Skin of body (tissue), 3 donors: ENCODE measurements at places on chromosomes 6 and 20. TPM values are rescaled to one million over a fixed set of nuclear protein-coding genes. Genes with fewer than 3 reads are reported as not detected.

DNA sequence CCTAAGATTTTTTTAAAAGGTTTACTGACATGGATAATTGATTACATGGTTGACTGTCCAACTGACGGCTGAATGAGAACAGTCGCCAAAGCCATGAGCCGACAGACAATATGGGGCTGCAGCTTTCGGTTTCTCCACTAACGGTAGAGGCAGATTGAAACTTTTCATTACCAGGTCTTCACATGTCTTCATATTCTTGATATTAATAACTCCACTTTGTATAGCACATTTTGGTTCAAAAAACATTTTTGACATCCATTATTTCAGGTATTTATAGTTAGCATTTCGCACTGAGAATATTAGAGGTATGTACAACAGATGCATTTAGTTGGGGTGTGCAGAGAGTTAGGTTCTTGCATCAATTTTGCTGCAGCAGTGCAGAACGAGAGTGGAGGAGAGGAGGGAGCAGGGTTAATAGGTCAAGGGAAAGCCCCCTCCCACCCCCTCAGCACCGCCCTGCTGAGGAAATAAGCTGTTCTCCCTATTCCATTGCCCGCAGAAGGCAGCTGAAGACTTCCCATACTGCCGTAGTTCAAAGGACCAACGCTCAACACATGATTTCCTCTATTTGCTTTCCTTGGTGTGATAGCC lies 73.6 kb upstream of the ADTRP start:
- DNase-seq, result no peak

The SCUBE3 gene
- total RNA-seq, result 2.4 TPM

DNA sequence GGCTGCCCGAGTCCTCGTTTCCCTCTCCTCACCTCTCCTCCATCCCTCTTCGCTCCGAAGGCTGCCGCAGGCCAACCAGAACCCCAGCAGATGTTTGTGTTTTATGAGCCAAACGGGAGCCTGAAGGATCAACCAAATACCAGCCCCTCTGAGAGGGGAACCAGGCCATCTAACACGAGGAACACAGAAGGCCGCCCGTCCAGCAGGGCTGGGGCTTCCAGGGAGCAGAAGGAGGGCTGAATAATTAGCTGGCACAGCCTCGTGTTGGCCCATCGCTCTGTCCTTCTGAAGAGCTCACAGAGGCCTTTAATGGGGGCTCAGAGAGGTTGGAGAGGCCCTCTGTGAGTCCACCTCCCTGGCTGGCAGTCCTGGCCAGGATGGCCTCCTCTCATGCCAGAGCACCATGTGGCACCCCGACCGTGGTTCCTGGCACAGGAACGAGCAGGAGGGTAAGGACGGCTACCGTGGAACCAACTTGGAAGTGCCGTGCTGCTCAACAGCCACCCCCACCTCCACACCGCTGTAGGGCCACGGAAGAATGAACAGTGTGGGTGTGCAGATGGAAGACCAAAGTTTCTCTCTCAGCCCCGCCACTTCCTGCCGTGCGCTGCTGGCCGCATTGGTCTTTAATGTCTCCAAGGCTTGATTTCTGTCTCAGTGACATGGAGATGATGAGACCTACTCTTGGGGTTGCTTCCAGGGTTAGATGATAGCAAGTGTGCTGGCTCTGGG lies 155.2 kb downstream of the SCML4 start:
- DNase-seq, result no peak

DNA sequence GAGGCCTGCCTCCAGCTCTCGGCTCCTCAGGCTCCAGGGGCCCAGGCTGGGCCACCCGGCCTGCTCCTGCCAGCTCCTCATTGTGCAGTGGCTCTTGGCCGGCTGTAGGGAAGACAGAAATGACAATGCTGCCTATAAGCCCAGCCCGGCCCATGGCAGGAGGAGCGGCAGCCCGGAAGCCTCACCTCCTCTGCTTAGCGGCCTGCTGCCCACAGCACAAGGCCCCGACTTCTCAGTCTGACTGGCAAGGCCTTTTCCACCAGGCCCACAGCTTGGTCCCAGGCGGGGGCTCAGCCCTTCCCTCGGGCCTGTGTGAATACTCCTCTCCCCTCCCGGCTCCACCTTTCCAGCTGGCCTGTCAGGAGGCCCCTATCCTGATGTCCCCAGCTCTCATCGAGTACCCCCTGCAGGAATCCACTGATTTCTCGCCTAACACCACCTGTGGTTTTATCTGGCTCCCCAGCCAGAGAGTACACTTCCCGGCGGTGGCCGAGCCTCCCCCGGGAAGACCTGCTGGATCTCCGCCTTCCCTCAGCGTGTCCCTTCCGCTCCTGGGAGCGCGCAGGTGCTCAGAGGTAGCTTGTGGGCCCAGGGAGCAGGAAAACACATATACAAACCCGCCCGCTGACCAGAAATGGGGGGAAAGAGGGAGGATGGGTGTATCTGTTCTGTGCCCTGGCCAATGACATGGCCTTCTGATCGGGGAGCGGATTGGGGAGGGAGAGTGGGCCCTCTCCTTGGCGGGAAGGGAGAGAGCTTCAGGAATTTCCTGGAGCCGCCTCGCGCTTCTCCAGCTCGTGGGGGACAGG lies 963 bp downstream of the DDRGK1 start:
- DNase-seq, result no peak

The EGFL8 gene
- total RNA-seq, result 17.2 TPM

GRCh38 chr20:57316795-57317201 lies 12.8 kb upstream of the SPO11 start:
- no peak for DNase-seq

GRCh38 chr6:130393306-130393705 lies 27.5 kb downstream of the TMEM200A start:
- DNase-seq, result no peak

GRCh38 chr6:105795913-105796517 lies 290.1 kb upstream of the PRDM1 start:
- no peak for DNase-seq

DNA sequence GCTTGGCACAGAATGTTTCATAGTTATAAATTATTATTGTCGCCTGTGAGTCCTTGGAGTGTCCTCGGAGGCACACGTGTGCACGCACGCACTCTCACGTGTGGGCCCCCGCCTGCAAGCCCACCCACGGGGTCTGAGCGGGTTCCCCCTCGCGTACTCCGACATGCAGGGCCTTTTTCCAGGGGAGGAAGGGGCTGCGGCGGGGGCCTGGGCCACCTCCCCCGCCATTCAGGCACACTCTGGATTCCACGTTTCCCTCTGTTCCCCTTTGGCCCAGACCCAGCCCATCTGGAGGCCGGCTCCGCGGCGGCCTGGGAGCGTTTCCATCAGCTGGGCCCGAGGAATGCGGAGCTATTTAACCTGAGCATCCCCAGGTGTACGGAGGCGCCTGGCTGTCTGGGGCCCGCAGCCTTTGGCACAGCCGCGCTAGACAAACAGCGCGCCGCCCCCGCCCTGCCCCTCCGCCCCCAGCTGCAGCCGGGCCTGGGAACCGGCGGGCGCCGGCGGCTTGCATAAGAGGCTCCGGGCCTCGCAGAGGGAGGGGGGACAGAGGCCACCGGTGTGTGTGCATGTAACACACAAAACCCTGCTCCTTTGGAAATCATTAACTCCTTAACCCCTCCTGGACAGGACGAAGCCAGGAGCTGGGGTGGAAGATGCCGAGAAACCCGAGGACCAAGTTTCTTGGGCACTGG lies 3.3 kb downstream of the ID1 start:
- DNase-seq, result peak; percentile 49

GRCh38 chr6:684831-685636 lies 7.9 kb downstream of the EXOC2 start:
- DNase-seq, result no peak

- DNase-seq, result no peak
Measured at GRCh38 chr6:170005665-170006064, 254.2 kb downstream of the ERMARD start.

DNA sequence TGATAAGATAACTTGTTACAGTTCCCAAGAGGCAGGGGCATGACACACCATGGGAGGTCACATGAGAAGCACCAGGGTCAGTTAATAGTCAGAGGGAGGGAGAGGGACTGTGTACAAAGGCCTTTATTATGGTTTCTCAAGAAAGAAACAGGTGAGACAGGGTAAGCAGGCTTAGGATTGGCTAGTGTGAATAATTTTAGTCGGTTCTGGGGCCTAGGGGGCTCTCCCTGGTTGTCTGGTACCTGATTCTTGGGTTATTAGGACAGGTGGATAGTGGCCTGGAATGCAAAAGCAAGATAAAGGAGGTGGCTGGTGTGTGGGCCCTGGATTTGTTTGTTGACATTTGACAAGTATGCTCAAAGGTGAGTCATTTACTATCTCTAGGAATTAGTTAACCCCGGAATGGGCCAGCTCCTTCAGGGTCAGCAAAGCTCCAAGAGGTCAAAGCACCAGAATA lies 49.4 kb upstream of the MCUR1 start:
- no peak for DNase-seq

- no peak for DNase-seq
Measured at GRCh38 chr20:4083098-4083865, 67.9 kb upstream of the RNF24 start.

The KCNK17 gene
- 0.10 TPM for total RNA-seq

DNA sequence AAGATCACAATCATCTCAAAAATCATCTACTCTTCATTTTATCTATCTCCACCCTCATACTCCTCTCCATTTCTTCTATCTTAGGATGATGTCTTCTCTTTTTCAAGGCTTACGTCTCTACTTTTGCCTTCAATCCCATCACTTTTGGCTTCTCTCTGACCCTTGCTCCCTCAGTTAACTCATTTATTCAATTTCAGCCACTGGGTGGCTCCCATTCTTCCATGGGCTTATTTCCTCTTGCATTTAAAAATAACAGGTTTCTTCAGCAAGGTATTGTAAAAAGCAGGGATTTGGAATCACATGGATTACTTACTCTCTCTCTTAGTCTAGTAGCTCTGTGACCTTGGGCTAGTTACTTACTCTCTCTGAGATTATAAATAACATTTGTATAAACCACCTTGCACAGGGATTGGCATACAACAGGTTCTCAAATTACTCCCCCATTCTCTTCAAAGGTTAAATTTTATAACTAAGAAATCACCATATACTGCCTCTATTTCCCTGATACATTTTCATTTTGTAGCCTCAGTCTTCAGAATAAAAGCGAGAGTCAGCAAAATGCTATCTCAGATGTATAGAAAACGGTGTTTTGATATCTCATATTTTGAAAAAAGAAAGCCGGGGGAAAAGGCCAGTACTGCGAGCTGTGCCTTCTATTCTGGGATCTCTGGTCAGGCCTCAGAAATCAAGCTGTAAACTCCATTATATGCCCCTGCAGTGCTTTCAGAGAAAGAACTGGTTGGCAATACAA lies 5.5 kb downstream of the ZSCAN12 start:
- no peak for DNase-seq

DNA sequence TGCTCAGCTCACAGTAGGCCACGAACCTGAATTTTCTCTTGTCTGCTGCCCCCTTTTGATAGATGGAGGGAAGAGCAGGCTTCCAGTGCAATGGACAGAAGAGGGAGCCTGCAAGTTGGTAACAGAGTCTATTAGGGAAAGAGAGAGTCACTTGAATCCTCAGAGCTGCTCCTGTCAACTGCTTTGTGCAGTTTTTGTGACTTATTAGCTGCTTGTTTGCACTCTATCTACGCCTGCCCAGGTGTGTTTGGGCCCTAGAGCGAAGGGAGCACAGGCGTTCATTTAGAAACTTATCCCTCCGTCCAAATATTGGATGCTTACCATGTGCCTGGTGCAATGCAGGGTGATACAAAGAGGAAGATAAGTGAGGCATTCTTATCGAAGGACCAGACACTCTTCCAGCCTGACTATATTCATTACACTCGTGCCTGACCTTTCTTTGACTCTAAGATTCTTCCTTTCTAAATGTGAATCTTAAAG lies 11.6 kb upstream of the SLC2A12 start:
- peak; percentile 2 for DNase-seq

- no peak for DNase-seq
Measured at GRCh38 chr6:11535801-11536230, 1.7 kb upstream of the TMEM170B start.

DNA sequence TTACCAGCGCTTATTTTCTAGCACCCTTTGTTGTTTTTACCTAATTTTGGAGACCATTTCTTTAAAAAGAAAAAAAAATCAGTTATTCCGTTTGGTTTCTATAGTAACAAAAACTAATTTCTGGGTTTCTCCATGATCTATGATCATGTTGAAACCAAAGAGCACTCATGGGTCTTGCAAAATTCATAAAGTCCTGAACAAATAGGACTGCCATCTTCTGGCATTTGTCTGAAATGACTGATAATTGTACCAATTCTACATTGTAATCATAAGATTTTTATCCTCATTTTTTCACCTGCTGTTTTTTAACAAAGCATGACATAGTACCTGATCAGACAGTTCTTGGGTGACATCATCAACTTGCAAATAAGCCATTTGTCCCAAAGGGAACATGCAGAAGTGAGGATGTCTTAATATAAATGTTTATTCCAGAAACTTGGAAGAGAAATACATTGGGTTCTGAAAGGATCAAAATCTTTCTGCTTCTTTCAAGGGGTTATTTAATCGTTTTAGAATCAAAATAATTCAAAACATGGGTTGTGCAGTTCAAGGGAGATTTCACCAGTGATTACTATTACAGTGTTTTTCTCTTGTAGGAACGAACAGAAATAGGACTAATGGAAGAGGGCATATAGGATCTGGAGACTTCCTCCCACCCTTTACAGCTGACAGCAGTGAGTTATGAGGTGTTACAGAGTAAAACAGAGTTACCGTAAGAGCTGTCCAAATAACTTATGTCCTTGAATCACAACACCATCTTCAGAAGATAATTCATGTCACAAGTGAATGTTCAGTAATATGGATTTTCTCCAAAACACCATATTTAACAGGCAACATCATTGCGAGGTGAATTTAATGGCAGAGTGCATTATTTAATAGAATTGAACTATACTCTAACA lies 87.1 kb upstream of the GJE1 start:
- no peak for DNase-seq

The C6orf141 gene
- total RNA-seq, result 7.5 TPM

GRCh38 chr6:136774228-136775041 lies 17.8 kb downstream of the MAP3K5 start:
- no peak for DNase-seq

GRCh38 chr6:162053084-162053483 lies 674.5 kb downstream of the PRKN start:
- DNase-seq, result no peak

The PRSS16 gene
- total RNA-seq, result 0.99 TPM

DNA sequence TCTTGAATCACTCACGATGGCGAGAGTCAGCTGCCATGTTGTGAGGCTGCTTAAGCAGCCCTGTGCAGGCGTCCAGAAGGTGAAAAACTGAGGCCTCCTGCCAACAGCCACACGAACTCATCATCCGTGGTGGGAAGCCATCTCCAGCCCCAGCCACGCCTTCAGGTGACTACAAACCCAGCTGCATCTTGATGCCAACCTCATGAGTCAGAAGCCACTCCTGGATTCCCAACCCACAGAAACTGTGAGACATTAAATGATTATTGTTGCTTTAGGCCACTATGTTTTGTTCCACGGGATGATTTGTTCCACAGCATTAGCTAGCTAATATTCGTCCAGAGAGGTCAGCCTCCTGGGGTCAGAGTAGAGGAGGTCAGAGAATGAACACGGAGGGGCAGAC lies 80.5 kb downstream of the SNX5 start:
- no peak for DNase-seq
